ENCODE measurements at places on chromosomes 2 and 18. TPM values are rescaled to one million over a fixed set of nuclear protein-coding genes. Genes with fewer than 3 reads are reported as not detected.
A peak's percentile ranks its signal among the peaks of the same experiment; 100 is the strongest.

- no peak for DNase-seq
- no peak overlapping the region for H3K27ac ChIP-seq
- H3K4me1 ChIP-seq: no peaks in the 10 kb centered on the region
- H3K4me3 ChIP-seq: no peak overlapping the region
- no peaks in the 10 kb centered on the region for H3K27me3 ChIP-seq
Observed at GRCh38 chr18:33585431-33585775, 7.4 kb downstream of the ASXL3 start.

- H3K4me3 ChIP-seq: no peak overlapping the region
- no peak for DNase-seq
- H3K36me3 ChIP-seq: no peaks in the 10 kb centered on the region
- peaks cover 1% of the 10 kb centered on the region for H3K4me1 ChIP-seq
- H3K27ac ChIP-seq: no peak overlapping the region
Observed at GRCh38 chr2:203852760-203853159, 14.8 kb upstream of the CTLA4 start.

LCT gene
- not detected for total RNA-seq

GRCh38 chr2:149566652-149567051, 20.9 kb downstream of the MMADHC start:
- no peaks in the 10 kb centered on the region for H3K27me3 ChIP-seq
- no peak overlapping the region for H3K4me3 ChIP-seq
- peaks cover 28% of the 10 kb centered on the region for H3K36me3 ChIP-seq
- H3K4me1 ChIP-seq: peaks cover 6% of the 10 kb centered on the region
- DNase-seq: no peak
- H3K27ac ChIP-seq: no peak overlapping the region

DNA sequence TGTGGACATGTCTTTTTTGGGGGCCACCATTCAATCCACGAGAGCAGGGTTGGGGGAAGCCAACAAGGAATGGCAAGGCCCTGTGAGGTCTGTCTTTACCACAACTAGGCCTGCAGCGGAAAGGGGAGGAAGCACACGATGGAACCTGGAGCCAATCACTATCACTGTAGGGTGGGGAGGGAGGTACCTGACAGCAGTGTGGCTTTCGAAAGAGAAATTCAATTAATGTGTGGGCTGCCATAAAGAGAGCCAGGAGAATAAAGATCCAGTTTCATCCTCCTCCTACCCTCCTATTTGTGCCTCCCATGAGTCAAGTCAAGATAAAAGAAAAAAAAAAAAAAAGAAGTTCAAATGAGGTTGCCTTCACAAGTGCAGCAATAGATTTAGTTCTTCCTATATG, 18.9 kb upstream of the RBMS1 start:
- H3K4me3 ChIP-seq: no peak overlapping the region
- DNase-seq: no peak
- H3K27ac ChIP-seq: no peak overlapping the region

GRCh38 chr2:143192106-143192505, 62.9 kb downstream of the ARHGAP15 start:
- DNase-seq: no peak
- H3K27ac ChIP-seq: no peak overlapping the region
- no peaks in the 10 kb centered on the region for H3K27me3 ChIP-seq
- no peaks in the 10 kb centered on the region for H3K4me1 ChIP-seq
- no peaks in the 10 kb centered on the region for H3K36me3 ChIP-seq

GRCh38 chr18:50126471-50126870, 68.5 kb downstream of the MYO5B start:
- DNase-seq: no peak
- H3K27me3 ChIP-seq: no peaks in the 10 kb centered on the region
- H3K4me1 ChIP-seq: peaks cover 19% of the 10 kb centered on the region
- no peak overlapping the region for H3K27ac ChIP-seq
- H3K4me3 ChIP-seq: no peak overlapping the region

UBXN4 gene
- 55.7 TPM for total RNA-seq

GRCh38 chr2:28810384-28811285, at the start of gene SPDYA:
Gene SPDYA (plus strand): TSS chr2:28810834. CDS start chr2:28816015, 5,181 bp downstream.
- H3K36me3 ChIP-seq: peaks cover under 1% of the 10 kb centered on the region
- no peak within 1 kb of the TSS for H3K27ac ChIP-seq
- peak; percentile 71 for DNase-seq
- H3K4me3 ChIP-seq: no peak within 1 kb of the TSS
- H3K27me3 ChIP-seq: no peaks in the 10 kb centered on the region
- peaks cover 12% of the 10 kb centered on the region for H3K4me1 ChIP-seq

DNA sequence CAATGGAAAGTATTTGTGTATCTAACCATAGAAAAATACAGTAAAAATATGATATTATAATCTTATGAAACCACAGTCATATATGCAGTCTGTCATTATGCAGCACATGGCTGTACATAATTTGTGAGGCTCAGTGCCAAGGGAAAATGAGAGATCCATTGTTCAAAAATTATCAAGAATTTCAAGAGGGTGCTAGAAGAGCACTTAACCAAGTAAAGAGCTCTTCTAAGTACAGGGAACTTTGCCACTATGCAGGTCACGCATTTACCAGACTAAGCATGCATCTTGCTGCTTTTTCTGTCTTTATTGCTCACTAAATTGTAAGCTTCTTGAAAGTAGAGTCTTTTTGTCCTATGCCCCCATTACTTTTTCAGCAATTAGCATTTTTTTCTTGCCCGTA, 438.0 kb downstream of the LRP1B start:
- no peak overlapping the region for H3K4me3 ChIP-seq
- H3K27ac ChIP-seq: no peak overlapping the region
- no peak for DNase-seq
- no peaks in the 10 kb centered on the region for H3K4me1 ChIP-seq
- no peaks in the 10 kb centered on the region for H3K27me3 ChIP-seq
- no peaks in the 10 kb centered on the region for H3K36me3 ChIP-seq

MYO1B gene
- 77.8 TPM for total RNA-seq

DNA sequence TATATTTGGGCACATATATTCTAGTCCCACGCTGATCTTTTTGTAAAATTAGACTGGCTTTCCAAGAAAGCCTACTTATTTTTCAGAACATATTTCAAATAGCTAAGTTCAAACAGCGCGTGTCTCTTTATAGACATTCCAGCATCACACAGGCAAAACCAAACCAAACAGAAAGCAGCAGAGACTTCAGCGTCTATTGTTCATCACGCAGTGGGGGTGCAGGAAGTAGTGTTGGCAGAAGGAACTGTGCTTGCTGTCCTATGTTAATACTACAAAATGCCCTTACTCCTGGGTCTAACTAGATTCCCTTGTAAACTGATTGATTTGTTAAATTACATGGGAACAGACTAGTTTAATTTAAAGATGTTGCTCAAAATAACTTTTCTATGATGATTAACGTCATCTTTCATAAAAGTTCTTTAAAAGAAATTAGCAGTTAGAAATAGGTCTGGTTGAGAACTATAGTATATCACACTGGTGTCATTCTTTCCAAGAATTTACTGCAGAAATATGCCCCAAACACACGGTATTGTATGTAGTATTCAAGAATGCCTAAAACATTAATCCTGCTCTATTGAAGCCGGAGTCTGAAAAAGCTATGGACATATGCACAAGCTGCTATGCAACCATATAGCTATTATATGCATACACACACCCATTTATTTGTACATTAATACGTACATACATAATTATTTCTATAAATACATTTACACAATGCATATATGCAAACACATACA, 436.3 kb downstream of the CBLN2 start:
- DNase-seq: no peak
- no peaks in the 10 kb centered on the region for H3K27me3 ChIP-seq
- H3K4me1 ChIP-seq: no peaks in the 10 kb centered on the region

DNA sequence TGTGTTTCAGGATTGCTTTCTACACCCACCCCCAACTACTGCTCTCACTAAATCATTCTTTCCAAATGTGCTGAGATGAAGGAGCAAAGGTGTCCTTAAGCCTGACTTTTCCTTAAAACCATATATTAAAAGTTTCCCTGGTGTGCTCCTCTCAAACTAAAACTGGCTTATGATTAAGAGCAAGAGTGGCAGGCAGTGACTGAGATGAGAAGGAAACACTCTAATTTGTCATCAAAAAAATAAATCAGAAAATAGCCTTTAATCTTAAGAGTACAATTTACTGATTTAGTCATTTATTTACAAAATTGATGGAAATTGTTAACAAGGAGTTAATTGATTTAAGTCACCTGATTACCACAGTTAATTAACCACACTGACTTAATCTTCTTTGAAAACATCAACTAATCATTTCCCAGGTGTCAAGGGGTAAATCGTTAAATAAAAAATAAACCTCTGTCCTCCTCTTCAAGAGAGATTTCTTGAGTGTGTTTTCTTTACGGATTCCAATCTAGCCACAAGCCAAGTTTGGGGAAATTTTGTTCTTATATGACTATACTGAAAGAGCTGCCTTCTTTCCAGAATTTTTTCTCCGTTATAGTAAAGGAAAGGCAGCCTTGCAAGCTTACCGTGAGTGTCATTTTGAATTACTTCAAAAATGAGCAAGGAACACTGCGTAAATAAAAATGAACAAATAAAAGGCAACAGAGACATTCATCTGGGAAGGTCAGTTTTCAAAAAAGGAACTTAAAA, 17.4 kb downstream of the LRP2 start:
- H3K36me3 ChIP-seq: no peaks in the 10 kb centered on the region
- H3K4me3 ChIP-seq: no peak overlapping the region
- no peaks in the 10 kb centered on the region for H3K4me1 ChIP-seq
- H3K27ac ChIP-seq: no peak overlapping the region

ONECUT2 gene
- total RNA-seq: 2.6 TPM

GRCh38 chr18:73646772-73647171, 500.9 kb downstream of the FBXO15 start:
- no peaks in the 10 kb centered on the region for H3K36me3 ChIP-seq
- no peak for DNase-seq
- H3K27me3 ChIP-seq: no peaks in the 10 kb centered on the region
- no peak overlapping the region for H3K4me3 ChIP-seq
- H3K27ac ChIP-seq: no peak overlapping the region

PXDN gene
- total RNA-seq: 41.9 TPM

DNAH6 gene
- 1.3 TPM for total RNA-seq

GPR55 gene
- total RNA-seq: not detected

- H3K27me3 ChIP-seq: no peaks in the 10 kb centered on the region
- H3K27ac ChIP-seq: no peak overlapping the region
- no peak overlapping the region for H3K4me3 ChIP-seq
- no peaks in the 10 kb centered on the region for H3K36me3 ChIP-seq
Observed at GRCh38 chr18:76593843-76594242, 98.8 kb upstream of the ZNF516 start.

DNA sequence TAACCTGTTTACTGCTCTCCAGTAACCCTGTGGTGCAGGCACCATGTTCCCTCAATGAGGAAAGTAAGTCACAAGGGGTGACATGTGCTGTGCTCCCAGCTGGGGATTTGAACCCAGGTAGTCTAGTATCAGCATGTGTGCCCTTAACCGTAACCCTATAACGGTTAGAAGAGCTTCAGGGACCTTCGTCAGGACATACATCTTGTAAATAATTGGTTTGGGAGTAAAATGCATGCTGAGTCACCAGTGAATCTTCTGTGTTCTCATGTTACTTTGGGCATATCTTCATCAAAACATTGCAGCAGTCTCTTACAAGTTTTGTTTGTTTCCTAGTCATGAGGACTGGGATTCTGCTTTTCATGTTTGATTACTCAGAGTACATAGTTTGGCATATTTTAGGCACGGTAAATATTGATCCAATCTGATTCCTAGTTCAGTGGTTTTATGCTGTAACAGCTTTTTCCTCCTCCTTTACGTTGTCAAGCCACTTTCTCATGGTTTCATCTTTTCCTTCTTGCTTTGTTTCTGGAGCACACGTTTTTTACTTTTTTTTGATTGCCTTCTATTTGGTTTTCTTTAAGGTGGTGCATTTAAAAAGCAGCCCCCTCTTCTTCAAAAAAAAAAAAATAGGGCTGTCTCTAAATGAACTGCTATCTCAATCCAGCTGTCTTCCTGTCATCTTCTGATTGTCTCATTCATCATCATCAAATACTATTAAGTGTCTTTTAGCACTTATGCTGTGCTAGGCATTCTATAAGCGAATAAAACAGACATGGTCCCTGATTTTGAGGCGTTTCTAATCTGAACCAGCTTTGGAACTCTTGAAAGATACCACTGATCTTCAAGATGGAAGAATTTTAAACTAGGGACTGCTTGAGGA, 50.4 kb downstream of the CLIP4 start:
- no peak overlapping the region for H3K4me3 ChIP-seq
- no peak for DNase-seq
- H3K27me3 ChIP-seq: no peaks in the 10 kb centered on the region
- no peaks in the 10 kb centered on the region for H3K4me1 ChIP-seq
- H3K27ac ChIP-seq: no peak overlapping the region

- H3K4me1 ChIP-seq: peaks cover 49% of the 10 kb centered on the region
- DNase-seq: no peak
- H3K36me3 ChIP-seq: no peaks in the 10 kb centered on the region
- H3K4me3 ChIP-seq: no peak overlapping the region
- H3K27me3 ChIP-seq: no peaks in the 10 kb centered on the region
- H3K27ac ChIP-seq: no peak overlapping the region
Observed at GRCh38 chr18:49563701-49564517, 2.1 kb downstream of the LIPG start.

DNA sequence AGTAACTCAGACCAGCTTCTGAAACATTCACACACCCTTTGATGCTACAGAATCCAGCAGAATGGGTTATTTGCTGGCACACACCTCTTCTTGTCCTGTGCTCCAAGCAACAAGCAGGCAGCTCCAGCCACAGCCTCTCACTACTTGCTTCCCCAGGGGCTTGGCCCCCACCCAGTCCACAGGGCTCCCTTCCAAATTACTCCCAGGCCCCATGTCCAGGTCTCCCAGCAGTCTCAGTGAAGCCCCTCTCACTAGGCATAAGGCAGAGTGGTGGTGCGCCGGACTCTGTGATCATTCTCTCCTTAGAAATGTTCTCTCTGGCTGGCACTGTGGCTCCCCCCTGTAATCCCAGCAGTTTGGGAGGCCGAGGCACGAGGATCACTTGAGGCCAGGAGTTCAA, 25.9 kb downstream of the ITM2C start:
- no peak overlapping the region for H3K27ac ChIP-seq
- peaks cover 4% of the 10 kb centered on the region for H3K4me1 ChIP-seq
- H3K36me3 ChIP-seq: no peaks in the 10 kb centered on the region
- H3K27me3 ChIP-seq: no peaks in the 10 kb centered on the region
- no peak overlapping the region for H3K4me3 ChIP-seq

POTEE gene
- total RNA-seq: not detected

GRCh38 chr2:54589340-54590215, 133.5 kb downstream of the SPTBN1 start:
- H3K27me3 ChIP-seq: no peaks in the 10 kb centered on the region
- no peaks in the 10 kb centered on the region for H3K36me3 ChIP-seq
- peak overlapping the region; percentile 35 for H3K27ac ChIP-seq
- peak; percentile 42 for DNase-seq

DNA sequence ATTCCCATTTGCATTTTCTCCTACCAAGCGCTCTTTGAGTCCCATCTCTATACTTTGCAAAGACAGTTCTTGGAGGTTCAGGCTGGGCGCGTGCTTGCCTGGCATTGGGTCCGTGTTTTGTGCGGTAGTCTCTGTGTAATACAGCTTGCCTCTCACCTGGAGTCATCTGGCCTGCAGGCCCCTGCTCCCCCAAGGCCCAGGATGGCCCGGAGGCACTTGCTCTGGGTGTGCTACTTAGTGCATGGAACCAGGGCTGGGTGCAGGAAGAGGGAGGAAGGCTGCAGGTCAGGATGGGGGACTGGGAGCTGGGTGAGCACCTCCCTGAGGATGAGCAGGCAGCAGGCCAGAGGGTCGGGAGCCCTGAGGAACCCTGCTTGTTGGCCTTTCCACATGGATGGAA, 220.9 kb downstream of the LDLRAD4 start:
- H3K4me3 ChIP-seq: no peak overlapping the region
- no peak for DNase-seq
- H3K27ac ChIP-seq: no peak overlapping the region
- no peaks in the 10 kb centered on the region for H3K36me3 ChIP-seq
- peaks cover 10% of the 10 kb centered on the region for H3K4me1 ChIP-seq
- no peaks in the 10 kb centered on the region for H3K27me3 ChIP-seq

CFAP53 gene
- total RNA-seq: 0.78 TPM

All from body of pancreas (tissue), 4 donors.